Spleen (tissue), 13 donors: ENCODE measurements at places on chromosomes 2 and 18.

DNA sequence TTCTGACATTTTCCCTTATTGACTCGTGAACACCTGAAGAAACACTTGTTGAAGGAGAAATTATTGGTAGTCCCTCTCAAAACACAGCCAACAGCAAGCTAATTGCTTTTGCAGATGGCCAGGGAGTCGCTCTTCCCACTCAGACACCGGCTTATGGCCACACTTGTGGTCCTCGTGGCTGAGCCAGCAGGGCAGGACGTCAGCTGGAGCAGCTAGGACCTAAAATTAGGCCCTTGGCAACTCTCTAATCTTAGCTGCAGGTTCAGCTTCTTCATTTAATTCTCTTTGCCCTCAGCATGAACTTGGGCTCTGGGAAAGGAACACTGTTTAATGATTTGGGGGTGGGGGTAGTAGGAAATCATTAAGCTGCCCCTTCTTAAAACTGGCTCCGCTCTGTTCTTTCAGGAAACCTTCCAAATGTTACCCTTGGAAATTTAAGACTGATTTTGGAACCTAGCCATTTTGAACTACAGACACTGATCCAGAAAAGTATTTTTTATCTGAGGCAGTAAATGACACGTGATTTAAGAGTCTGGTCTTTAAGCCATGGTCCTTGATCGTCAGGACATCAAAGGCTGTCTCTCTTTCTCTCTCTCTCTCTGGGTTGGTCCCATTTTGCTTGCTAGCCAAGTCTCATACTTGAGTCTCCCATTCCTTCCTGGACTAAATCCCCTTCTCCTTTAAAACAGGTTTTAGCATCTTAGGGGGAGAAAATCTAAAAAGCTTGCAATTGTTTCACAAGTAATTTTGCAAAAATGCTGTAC, 77.5 kb downstream of the CDK15 start:
- DNase-seq: no peak

DNA sequence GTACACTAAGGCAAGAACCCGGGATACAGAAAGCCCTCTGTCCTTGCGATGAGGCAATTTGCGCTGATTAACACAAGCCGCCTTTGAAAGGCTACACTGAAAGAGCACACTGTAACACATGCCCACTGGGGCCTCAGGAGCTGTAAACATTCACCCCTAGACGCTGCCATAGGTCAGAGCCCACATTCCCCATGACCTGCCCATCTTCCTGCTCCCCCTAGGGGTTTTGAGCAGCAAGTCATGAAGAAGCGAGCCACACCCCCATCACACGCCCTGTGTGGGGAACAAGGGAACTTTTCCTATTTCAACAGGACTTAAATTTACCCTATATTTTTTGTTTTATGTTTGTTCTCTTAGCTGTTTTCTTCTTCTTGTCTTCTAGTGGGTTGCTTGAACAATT, 47.8 kb upstream of the SLC4A10 start:
- DNase-seq: no peak

DNA sequence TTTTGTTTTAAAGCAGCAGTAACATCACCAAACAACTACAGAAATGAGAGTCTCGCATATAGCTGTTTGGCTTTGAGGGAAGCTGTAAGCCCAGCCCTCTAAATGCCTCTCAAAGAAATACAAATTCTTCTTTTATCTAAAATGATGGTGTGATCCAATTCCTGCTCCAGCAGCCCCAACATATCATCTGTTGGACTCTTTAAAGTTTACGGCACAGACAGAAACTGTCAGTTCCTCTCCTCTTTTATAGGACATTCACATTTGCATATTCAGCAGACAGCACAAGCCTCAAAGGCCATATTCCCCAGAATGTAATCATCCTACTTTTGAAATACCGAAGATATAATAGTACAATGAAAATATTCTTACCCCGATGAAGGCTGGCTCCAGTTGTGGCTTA, 216.9 kb upstream of the REV1 start:
- DNase-seq: no peak

DNA sequence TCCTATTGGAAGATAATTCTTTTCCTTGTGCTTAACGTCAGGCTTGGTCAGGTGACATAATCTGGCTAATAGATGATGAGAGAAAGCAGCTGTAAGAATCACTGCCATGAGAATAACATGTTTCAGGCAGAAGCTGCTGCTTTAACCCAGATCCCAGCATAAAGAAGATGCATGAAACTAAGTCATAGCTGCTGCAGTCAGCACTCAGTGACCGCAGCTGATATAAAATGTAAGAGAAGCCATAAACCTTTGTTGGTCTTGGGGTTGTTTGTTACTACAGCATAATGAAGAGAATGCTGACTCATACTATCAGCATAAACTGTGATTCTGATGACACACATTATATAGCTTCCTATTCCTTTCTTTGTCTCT, 274.3 kb upstream of the TRIB2 start:
- no peak for DNase-seq

- no peak for DNase-seq
Measured at GRCh38 chr2:31238126-31238905, 4.4 kb downstream of the EHD3 start.

DNA sequence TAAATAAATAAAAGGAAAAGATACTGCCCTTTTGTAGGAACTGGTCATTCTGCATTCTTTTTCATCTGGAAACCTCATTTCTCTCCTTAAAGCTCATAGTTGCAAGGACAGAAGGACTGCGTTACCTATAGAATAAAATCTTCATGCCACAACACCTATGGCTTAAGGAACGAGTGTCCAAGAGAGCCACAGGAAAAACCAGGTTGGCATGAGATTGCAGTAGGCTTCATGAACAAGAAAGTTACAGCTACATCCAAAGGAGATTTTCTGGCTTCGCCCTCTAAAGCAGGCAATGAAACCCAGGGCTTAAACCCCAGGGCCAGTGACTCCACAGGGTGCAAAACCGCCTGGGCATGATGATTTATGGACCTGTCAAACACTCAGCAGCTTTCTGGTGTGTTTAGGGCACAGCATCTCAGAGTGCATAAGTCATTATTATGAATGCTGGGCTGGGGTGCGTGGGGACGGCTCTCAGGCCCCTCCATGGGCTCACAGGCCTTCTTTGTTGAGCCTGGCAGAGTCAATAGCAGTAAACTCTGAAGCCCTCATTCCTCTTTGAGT, 30.7 kb upstream of the PIEZO2 start:
- no peak for DNase-seq

DNA sequence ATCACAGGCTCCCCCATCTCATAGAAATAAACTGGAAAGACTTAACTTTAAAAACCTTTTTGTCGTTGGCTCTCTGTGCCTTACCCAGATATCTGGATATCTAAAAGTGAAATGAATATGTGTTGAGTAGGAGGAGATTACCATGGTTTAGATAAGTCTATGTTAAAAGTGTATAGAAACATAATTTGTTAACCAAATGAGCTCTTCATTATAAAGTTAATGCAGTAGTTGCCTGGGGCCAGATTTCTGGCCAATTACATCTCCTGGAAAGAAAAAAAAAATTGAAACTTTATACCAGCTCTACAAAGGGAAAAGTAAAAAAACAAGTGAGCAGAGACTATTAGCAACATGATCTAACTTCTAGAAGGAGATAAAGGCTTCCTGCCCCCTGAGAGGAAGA, 259.6 kb upstream of the UBE2E3 start:
- DNase-seq: no peak

- no peak for DNase-seq
Measured at GRCh38 chr2:111705239-111705638, 178.8 kb downstream of the ANAPC1 start.
